ENCODE measurements at places on chromosomes 16 and 17.
A peak's percentile ranks its signal among the peaks of the same experiment; 100 is the strongest.

- no peak for DNase-seq
These were observed 15.0 kb downstream of the CACNG1 start for GRCh38 chr17:67059372-67059771.

DNA sequence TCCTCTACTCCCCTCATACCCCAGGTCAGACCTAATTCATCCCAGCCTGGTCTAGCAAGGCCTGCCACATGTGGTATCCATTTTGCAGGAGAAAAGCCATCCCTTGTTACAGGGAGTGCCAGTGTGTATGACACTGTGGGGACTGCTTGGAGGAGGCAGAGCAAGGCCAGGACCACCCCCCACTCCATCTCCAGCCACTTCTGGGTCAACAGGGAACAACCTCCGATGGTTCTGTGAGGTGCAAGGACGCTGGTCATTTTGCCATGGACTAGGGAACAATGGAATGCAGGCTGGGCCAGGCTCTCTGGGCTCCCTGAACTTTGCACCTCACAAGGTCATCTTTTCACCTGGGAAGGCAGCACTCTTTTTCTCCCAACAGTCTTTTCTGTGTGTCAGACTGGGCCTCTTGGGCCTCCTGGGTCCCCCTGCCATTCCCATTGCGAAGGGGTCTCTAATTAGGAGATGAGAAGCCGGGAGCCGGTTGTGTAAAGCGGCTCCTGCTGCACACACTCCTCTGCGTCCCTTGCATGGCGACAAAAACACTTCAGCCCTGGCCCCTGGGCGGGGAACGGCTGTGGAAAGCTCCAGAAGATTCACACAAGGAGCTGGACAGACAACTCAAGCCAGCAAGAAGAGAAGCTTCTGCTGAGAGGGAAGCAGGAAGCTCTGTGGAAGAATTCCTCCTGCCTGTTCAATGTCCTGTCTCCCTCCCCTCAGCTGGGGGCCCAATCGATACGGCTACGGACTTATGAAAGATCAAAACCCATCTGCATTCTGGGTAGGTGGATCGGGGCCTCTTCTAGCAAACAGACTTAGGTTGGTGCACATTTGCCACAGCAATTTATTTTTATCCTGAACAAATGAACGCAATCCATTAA is 38.5 kb upstream of the MTSS2 start:
- DNase-seq, result no peak

GRCh38 chr16:23081675-23082119 is 67.6 kb downstream of the USP31 start:
- no peak for DNase-seq

- no peak for DNase-seq
These were observed 12.2 kb downstream of the AIPL1 start for GRCh38 chr17:6422654-6423241.

DNA sequence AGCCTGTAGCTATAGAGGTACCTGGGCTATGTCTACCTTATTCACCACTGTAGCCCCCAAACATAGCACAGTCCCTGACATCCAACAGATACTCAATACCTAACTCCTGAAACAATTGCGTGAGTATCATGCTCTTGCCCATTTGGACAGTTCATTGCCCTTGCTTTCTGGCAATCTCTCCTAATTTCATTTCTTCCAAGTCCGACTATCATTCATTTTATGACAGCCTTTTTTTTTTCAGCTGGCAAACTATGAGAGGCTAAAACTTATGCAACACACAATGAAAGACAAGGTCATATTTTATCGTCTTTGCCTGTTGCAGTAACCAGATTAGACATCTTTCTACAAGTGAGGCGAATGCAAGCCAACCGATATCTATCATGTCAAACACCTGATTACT is 169.2 kb downstream of the RBFOX1 start:
- no peak for DNase-seq

DNA sequence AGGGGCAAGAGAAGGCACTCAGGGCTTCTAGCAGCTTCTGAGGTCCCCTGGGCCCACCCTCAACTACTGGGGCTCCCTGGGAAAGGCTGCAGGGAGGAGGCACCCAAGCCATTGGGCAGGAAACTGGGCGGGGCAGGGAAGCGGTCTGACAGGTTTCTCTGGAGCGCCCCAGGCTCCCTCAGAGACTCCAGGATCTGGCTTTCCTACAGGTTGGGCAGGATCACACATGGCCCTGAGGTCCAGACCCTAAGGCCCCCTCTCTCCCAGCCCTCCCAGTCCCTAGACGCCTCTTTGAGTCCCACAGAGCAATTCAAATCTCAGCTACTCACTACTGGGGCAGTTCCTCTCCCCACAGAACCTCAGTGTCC is 14.3 kb downstream of the JUP start:
- DNase-seq, result no peak

GRCh38 chr16:1526608-1527555 is 6.6 kb upstream of the TMEM204 start:
- DNase-seq, result no peak

DNA sequence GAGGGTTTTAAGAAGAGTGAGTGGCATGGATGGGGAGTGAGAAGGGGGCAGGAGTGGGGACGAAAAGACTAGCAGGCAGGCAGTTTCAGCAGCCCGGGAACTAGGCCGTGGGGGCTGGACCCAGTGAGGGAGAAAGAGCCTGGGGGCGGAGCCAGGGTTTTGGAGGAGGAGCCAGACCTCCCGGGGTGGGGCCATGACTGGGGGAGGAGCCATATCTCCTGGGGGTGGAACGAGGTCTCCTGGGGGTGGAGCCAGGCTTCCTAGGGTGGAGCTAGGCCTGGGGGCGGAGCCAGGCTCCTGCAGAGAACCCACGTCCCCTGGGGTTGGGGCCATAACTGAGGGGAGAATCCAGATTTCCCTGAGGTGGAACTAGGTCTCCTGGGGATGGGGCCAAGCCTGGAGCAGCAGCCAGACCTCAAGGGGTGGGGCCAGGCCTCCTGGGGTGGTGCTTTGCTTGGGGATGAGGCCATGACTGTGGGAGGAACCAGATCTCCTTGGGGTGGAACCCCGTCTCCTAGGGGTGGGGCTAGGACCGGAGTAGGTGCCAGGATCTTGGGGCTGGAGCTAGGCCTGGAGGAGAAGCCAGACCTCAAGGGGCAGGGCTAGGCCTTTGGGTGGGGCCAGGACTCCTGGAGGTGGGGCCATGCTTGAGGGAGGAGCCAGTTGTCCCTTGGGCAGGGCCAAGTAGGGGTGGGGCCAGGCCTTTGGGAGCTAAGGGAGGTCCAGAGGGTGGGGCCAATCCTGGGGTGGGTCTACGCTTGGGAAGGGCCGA is 41.7 kb upstream of the JPH3 start:
- peak; percentile 17 for DNase-seq
